ENCODE measurements at places on chromosomes 11 and 22.

DNA sequence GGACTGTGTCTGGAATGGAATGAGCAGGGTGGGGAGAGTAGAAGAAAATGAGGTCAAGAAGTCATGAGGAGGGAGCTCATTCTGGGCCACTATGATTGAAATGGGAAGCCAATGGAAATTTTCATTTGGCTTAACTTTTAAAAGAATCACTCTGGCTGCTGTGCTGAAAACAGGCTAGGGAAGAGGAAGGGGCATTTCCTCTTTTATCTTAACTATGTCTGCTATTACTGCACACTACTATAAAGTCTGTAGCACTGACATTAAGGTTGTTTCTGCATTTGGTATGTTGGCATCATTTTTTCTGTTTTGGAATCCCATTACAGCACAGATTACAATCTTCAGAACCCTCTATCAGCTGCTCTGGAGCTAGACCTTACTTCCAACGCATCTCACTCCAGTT is 8.2 kb downstream of the PATL1 start:
- no peak for DNase-seq

GRCh38 chr11:130477586-130478203 is 29.2 kb downstream of the ADAMTS15 start:
- no peak for DNase-seq

GRCh38 chr11:76803811-76804600 is 20.9 kb downstream of the TSKU start:
- DNase-seq, result peak; percentile 43

DNA sequence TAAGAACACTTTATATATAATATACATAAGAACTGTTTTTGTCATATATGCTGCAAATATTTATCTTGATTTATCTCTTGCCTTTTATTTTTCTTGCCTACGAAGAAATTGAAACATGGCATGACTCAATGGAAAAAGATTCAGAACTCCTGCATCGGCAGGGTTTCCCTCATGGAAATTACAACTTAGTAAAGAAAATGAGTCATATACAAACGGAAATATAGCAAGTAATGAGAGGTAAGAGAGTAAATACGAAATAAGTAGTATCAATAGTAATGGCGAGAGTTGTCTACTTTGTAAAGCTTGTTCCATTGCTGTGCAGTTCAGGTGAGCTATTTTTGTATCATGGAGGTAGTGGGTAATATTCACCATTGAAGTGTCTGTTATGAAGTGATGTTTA is 350.4 kb downstream of the DDX10 start:
- DNase-seq, result no peak

- no peak for DNase-seq
Measured at GRCh38 chr11:92707173-92707619, 262.3 kb upstream of the MTNR1B start.

GRCh38 chr11:74895340-74896116 is 53.4 kb downstream of the XRRA1 start:
- DNase-seq, result no peak

GRCh38 chr11:67116758-67117105 is 2.3 kb upstream of the KDM2A start:
- no peak for DNase-seq

GRCh38 chr11:129945373-129945772 is 50.0 kb upstream of the NFRKB start:
- DNase-seq, result no peak
